ENCODE measurements at places on chromosomes 5 and 9. TPM values are rescaled to one million over a fixed set of nuclear protein-coding genes. Genes with fewer than 3 reads are reported as not detected.

The RORB gene
- 1.5 TPM for total RNA-seq

The UGCG gene
- 58.0 TPM for total RNA-seq

The PLAC8L1 gene
- not detected for total RNA-seq

The PHF24 gene
- 0.57 TPM for total RNA-seq

The STPG3 gene
- total RNA-seq = not detected

The LEAP2 gene
- 0.30 TPM for total RNA-seq

The SLC1A3 gene
- total RNA-seq = 17.1 TPM

The SPINK5 gene
- 810 TPM for total RNA-seq

The SCGB3A2 gene
- not detected for total RNA-seq

The PCDHA9 gene
- 0.19 TPM for total RNA-seq

The PCDHB8 gene
- total RNA-seq = 0.38 TPM

The NKD2 gene
- 1.3 TPM for total RNA-seq

The PCDHB7 gene
- total RNA-seq = not detected

The UTP15 gene
- 12.8 TPM for total RNA-seq

The NIPAL4 gene
- 14.7 TPM for total RNA-seq

The CDC20B gene
- total RNA-seq = not detected

The FST gene
- total RNA-seq = 11.3 TPM

The PCSK1 gene
- not detected for total RNA-seq

The LSM11 gene
- 3.7 TPM for total RNA-seq

The FOXD4L6 gene
- total RNA-seq = not detected

The MARCHF6 gene
- 27.6 TPM for total RNA-seq

The GABRB2 gene
- not detected for total RNA-seq

The PRSS3 gene
- total RNA-seq = 49.0 TPM

The GPSM1 gene
- 0.72 TPM for total RNA-seq

The ANKRD34B gene
- total RNA-seq = not detected

The SLC45A2 gene
- total RNA-seq = 0.19 TPM

The NUTM2F gene
- total RNA-seq = not detected

The TMEM215 gene
- total RNA-seq = not detected

Measured in esophagus squamous epithelium (tissue), 5 donors.